Foreskin fibroblast (primary cell): ENCODE measurements at places on chromosomes 1 and 21.

DNA sequence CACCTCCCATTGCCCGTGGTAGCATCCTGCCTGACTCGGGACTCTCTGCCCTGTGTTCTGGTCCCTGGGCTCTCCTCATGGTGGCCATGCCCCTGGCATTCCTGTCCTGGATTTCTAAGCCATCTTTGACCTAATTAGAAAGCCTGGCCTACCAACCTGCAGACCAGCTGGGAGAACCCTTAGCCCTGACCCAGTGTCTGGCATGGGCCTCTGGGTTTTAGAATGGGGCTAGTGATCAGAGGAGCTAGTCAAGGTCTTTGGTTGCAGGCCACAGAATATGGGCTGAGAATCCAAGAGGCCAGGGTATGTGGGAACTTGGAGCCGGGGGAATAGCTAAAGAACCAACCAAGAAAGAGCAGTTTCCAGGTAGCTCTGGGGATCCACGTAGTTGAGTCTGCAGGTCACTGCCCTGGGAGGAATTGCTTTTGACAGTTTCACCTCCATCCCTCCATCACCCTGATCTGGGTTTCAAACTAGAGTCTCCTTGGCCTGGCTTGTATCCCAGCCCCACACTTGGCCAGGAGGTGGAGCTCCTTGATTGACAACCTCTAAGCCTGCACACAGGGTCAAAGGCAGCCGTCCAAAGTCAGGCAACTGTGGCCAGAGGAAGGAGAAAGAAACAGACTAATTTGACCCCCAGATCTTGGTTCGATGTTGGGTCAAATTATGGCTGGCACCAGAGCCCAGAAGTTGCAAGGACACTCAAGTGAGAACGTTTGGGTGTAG is 54.7 kb upstream of the ABCG1 start:
- DNase-seq, result peak; percentile 25

DNA sequence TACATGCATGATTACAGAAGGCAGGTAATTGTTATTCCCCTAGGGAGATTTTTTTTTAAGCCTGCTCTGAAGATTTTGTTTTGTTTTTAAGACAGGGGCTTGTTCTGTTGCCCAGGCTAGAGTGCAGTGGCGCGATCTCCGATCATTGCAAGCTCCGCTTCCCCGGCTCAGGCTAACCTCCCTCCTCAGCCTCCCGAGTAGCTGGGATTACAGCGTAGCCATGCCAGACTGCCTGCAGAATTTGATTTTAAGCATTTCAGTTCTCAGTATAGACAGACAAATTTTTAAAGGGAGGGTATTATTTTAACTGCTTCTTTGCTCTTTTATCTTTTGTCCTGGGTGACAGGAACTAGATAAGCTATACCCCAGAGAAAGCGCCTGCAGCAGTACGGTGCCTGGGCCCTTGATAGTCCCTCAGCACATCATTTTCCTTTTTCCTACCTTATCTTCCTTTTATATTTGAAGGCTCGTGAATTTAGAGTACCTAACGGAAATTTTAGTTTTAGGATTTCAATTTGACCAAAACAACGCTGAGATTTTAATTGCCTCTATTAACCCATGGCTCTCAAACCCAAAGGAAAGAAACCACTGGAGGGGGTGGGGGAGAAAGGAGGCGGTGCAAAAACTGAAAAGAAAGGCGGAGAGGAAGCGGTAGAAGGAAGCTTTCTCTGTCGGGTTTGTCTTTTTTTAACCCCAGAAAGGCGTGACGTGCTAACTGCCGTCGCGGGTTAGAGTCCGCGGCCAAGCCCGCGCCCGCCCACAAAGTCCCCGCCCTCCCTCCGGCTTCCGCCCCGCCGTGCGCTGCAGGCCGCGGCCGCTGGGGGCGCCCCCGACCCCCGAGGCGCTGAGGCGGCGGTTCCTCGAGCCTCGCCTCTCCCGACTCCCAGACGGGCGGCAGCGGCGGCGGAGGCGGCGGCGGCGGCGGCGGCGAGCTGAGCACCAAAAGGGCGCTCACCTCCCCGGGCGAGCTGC is at the start of gene EEIG2:
TSS of gene EEIG2 (plus strand) at position 886 of the 972 bp plus-strand sequence. CDS start 329 bp downstream, outside the sequence.
- DNase-seq, result peak; percentile 95

DNA sequence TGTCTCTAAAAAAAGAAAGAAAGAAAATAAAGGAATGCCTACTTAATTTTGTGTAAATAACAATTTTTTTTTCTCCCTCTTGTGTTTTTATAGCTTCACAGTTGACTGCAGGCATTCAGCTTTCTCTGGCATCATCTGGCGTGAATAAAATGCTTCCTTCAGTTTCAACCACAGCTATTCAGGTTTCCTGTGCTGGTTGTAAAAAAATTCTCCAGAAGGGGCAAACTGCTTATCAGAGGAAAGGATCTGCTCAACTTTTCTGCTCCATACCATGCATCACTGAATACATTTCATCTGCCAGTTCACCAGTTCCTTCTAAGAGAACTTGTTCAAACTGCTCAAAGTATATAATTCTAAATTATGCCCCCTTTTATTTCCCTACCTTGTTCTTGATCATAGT is 18.0 kb downstream of the ZMYM1 start:
- DNase-seq, result no peak

- DNase-seq, result no peak
These were observed 132.2 kb downstream of the ITSN1 start for GRCh38 chr21:33774551-33774950.

DNA sequence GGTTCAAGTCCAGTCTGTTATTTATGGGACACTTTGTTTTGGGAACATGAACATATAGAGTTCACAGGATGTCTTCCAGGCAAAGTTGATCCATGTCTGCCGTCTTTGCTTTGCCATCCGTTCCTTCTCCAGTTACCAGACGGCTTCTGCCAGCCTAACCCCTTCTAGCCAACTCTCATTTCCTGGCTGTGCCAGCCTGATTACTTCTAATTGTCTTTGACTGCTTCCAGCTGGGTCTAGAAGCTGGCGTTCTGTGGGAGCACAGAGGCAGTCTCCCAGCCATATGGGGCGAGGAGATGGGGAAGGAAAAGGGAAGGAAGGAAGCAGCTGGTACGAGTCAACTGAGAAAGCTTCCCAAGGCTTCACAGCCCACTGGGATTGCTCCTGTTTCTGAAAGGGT is 3.1 kb upstream of the HUNK start:
- DNase-seq, result no peak

DNA sequence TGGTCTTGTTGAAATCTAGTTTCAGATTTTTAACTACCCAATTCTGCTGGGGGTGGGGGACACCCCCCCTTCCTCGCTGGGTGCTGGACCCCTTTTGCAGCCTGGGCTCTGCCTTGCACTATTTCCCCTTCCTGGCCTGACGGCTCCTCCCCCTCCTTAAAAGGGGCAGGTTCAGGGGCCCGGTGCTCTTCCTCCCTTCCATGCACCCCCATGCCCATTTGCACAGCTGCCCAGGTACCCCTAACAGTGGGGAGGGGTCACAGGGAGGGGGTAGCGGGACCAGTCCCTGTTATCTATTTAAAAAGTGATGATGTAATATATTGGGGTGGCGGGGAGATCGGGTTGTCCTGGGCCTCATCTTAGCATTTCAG is 15.3 kb downstream of the ZBTB7B start:
- no peak for DNase-seq

- peak; percentile 46 for DNase-seq
These were observed 65.5 kb downstream of the PRKAA2 start for GRCh38 chr1:56710646-56711045.

GRCh38 chr1:163747855-163748254 is 426.1 kb downstream of the NUF2 start:
- DNase-seq, result no peak

DNA sequence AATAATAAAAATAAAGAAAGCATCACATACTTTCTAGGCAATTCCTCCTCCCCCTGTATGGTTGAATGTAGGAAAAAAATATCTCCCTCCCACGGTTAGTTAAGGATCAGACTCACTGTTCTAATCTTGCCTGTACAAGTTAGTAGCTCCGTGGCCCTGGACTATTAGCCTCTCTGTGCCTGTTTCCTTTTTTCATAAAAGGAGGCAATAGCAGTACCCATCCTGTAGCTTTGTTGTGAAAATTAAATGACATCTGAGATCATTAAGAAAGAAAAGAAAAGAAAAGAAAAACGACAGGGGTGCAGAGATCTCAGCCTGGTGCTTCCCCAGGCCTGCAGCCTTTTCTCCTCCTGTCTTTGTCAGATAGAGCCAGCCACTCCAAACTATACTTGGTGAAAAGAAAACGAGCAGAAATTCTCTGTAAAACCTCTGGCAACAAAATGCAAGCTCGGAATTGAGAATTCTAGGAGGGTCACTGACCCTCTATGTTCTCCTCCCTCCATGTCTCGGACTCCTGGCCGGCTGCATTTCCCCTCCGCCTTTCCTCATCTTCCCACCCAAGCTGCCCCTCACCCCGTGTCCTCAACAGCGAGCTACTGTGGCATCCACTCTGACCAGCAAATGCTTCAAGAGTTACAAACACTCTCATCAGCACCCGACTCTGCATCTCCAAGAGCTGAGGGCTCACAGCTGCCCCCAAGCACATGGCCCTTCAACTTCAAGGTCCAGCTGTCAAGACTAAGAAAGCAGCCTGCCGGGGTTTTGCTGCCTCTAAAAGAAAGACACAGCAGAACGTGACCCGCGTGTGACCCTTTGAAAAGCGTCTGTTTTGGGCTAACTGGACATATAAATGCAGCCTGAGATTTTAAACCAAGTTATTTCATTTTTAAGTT is 13.6 kb downstream of the RIPK4 start:
- DNase-seq, result no peak

- DNase-seq, result no peak
These were observed 8.5 kb downstream of the EDN2 start for GRCh38 chr1:41475859-41476567.

- DNase-seq, result no peak
These were observed 46.3 kb downstream of the DOP1B start for GRCh38 chr21:36202726-36203602.

DNA sequence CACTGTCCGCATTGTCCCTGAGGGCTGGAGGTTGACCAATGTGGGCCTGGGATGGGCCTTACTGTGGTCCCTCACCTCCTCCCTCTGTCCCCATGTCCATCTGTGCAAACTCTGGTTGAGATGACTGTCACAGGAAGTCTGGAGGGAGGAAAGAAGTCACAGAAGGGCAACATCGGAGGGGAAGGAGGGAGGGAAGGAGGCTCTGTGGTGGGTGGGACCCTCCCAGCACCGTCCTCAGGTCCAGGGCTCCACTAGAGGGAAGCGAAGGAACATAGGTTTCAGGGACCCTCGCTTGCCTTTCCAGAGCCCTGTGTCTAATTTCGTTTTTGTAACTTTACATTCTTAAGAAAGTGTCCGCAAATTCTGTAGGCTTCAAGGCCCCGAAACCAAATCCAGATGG is 111.3 kb upstream of the SLC44A3 start:
- no peak for DNase-seq

GRCh38 chr1:167408355-167408754 is 110.0 kb downstream of the CD247 start:
- no peak for DNase-seq

- DNase-seq, result no peak
These were observed 139.6 kb downstream of the CAMTA1 start for GRCh38 chr1:6924891-6925290.

- no peak for DNase-seq
These were observed 69.4 kb downstream of the MEGF6 start for GRCh38 chr1:3541936-3542335.

- no peak for DNase-seq
These were observed 7.7 kb upstream of the LCE3A start for GRCh38 chr1:152630596-152630995.

DNA sequence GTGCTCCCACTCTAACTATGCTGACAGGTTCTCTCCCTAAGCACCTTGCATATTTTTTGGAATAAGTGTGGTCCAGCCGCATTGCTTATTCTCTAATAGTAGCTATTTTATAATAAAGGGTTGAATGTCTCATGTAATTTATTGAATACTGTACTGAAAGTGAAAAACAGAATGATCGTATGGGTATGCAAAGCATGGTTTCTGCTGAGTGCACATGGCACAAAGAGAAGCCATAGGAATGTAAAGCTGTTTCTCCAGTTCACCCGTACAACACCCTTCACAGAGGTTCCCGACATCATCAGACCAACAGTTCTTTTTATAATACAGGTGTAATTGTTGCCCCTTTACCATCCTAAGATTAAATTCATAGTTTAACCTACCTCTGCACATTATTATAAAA is 8.9 kb upstream of the HAO2 start:
- no peak for DNase-seq

GRCh38 chr1:199907361-199907760 is 120.1 kb upstream of the NR5A2 start:
- no peak for DNase-seq

DNA sequence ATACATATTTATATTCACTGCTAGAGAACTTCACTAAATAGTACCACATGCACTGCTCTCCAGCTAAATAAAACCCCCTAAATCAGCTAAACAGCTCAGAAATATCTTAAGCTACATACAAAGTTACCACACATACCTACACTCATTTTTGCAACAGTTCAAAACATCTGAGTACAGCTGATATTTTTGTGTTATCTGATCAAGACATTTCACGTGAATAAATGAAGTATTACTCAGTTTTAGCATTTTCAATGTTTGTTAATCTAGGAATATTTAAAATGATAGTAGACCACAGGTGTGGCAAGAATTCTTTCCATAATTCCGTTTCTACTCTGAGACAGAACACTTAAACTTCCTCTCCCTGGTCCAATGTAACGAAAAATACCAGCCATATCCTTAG is 20.8 kb downstream of the EVI5 start:
- no peak for DNase-seq

DNA sequence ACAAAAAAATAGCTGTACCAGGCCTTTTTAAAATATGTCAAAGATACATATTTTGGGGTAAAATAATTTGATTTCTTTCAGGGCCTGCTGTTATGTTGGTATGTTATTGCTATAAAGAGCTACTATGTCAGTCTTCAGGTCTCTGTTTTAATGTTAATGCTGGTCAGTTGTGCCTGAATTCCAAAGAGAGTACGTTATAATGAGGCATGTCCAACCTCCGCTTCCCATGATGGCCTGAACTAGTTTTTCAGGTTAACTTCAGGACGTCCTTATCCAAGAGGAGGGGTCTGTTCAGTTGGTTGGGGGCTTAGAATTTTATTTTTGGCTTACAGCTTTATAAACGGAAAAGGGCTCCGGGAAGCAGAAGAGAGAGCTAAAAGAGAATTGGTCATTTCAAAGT is 34.9 kb upstream of the LYPD8 start:
- no peak for DNase-seq

DNA sequence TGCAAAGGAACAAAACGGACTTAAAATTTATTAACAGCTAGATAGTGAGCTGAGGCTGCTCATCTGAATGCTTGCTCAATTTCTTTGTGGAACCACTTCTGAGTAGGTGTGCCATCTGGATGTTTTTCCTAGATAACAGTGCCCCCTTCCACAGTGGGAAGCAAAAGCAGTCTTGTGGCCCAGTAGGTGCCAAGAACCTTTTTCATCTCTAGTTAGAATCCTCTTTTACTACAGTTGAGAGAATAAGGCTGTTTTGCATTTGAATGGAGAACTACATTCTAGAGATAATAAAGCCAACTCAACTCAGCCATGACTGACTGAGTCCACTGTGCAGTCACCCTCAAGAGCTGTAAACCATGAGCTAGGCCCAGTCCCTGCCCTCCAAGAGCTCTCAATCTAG is 13.3 kb downstream of the F3 start:
- no peak for DNase-seq

- peak; percentile 5 for DNase-seq
These were observed 429.6 kb downstream of the USP25 start for GRCh38 chr21:16159213-16159970.
